ENCODE measurements at places on chromosomes 6 and 20. TPM values are rescaled to one million over a fixed set of nuclear protein-coding genes. Genes with fewer than 3 reads are reported as not detected.
A peak's percentile ranks its signal among the peaks of the same experiment; 100 is the strongest.

- DNase-seq = no peak
- H3K36me3 ChIP-seq = no peaks in the 10 kb centered on the region
- H3K4me3 ChIP-seq = no peak overlapping the region
- no peaks in the 10 kb centered on the region for H3K27me3 ChIP-seq
These were observed 3.0 kb downstream of the DDO start for GRCh38 chr6:110412360-110412759.

The TRIM10 gene
- 0.76 TPM for total RNA-seq

DNA sequence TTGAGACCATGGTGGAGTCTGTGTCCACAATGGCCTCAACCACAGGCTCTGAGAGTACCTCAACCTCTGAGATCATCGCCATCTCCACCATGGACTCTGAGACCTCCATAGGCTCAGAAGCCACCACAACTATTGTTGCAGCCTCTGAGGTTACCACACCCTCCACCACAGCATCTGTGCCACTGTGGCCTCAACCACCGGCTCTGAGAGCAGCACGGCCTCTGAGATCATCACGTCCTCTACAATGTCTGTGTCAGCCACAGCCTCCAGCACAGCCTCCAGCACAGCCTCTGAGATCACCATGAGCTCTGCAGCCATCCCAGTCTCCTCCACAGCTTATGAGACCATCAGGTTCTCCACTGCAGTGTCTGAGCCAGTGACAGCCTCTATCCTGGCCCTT, 19.4 kb upstream of the MUC21 start:
- no peak overlapping the region for H3K4me3 ChIP-seq
- no peak for DNase-seq
- H3K27ac ChIP-seq = no peak overlapping the region
- H3K4me1 ChIP-seq = peaks cover 4% of the 10 kb centered on the region
- H3K36me3 ChIP-seq = no peaks in the 10 kb centered on the region
- H3K27me3 ChIP-seq = no peaks in the 10 kb centered on the region

GRCh38 chr6:164286011-164286410, 871.5 kb downstream of the QKI start:
- no peak overlapping the region for H3K4me3 ChIP-seq
- no peaks in the 10 kb centered on the region for H3K36me3 ChIP-seq
- H3K27ac ChIP-seq = no peak overlapping the region
- no peaks in the 10 kb centered on the region for H3K4me1 ChIP-seq

The CUTA gene
- 162 TPM for total RNA-seq

- H3K27me3 ChIP-seq = no peaks in the 10 kb centered on the region
- no peak overlapping the region for H3K27ac ChIP-seq
- H3K36me3 ChIP-seq = no peaks in the 10 kb centered on the region
- DNase-seq = no peak
These were observed 495.4 kb upstream of the MMS22L start for GRCh38 chr6:97778290-97779038.

The C20orf144 gene
- not detected for total RNA-seq

The GPR6 gene
- total RNA-seq = not detected

The ANKRD66 gene
- total RNA-seq = not detected

DNA sequence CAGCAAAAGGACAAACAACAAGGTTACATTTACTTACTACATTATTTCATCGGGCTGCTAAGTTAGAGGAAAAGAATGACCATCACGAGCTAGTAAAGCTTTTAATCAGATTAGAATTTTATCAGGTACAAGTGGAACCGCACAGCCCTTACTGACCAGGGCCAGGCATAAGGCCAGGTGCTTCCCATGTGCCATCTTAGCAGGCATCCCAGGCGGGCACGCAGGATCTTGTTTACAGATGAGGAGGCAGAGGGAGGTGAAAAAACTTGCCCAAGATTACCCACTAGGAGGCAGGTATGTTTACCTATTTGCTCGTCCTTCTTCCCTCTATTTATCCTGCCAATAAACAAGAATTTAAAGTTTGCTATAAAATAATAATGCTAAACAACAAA, 10.7 kb downstream of the EZR start:
- no peak for DNase-seq
- no peak overlapping the region for H3K4me3 ChIP-seq
- H3K4me1 ChIP-seq = peaks cover 82% of the 10 kb centered on the region
- no peak overlapping the region for H3K27ac ChIP-seq
- H3K36me3 ChIP-seq = peaks cover 4% of the 10 kb centered on the region
- H3K27me3 ChIP-seq = no peaks in the 10 kb centered on the region

The DDX43 gene
- 0.72 TPM for total RNA-seq

DNA sequence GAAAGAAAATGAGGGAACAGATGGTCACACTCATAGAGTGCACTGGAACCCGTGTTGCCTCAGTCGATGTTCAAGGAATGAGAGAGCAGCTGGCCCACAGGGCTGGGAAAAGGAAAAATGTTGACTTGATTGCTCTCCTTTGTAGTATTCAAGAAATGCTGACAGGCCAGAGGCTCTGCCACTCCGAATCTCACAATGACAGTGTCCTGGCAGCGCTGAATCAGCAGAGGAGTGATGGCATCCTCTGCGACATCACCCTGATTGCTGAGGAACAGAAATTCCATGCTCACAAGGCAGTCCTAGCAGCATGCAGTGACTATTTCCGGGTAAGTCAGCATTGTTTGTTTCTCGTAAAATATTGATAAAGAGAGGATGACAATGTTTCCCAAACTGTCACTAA, 51.3 kb downstream of the KLHL32 start:
- no peak for DNase-seq
- H3K36me3 ChIP-seq = no peaks in the 10 kb centered on the region
- H3K27me3 ChIP-seq = no peaks in the 10 kb centered on the region
- no peaks in the 10 kb centered on the region for H3K4me1 ChIP-seq
- H3K27ac ChIP-seq = no peak overlapping the region

The EYA4 gene
- 3.4 TPM for total RNA-seq

The HLA-G gene
- not detected for total RNA-seq

The DPPA5 gene
- not detected for total RNA-seq

- H3K36me3 ChIP-seq = no peaks in the 10 kb centered on the region
- no peak for DNase-seq
- H3K4me1 ChIP-seq = peaks cover 17% of the 10 kb centered on the region
- H3K27ac ChIP-seq = no peak overlapping the region
- H3K4me3 ChIP-seq = no peak overlapping the region
These were observed 237.1 kb upstream of the MOCS1 start for GRCh38 chr6:40171343-40171742.

- H3K4me1 ChIP-seq = peaks cover 19% of the 10 kb centered on the region
- H3K27ac ChIP-seq = no peak overlapping the region
- no peaks in the 10 kb centered on the region for H3K36me3 ChIP-seq
- DNase-seq = no peak
- H3K4me3 ChIP-seq = no peak overlapping the region
- no peaks in the 10 kb centered on the region for H3K27me3 ChIP-seq
These were observed 5.2 kb upstream of the TBCC start for GRCh38 chr6:42751055-42751454.

- H3K36me3 ChIP-seq = no peaks in the 10 kb centered on the region
- H3K27me3 ChIP-seq = no peaks in the 10 kb centered on the region
- H3K27ac ChIP-seq = no peak overlapping the region
- DNase-seq = no peak
These were observed 77.4 kb downstream of the ARID1B start for GRCh38 chr6:156854466-156855161.

- H3K4me3 ChIP-seq = peak overlapping the region; percentile 41
- peaks cover 28% of the 10 kb centered on the region for H3K4me1 ChIP-seq
- no peaks in the 10 kb centered on the region for H3K27me3 ChIP-seq
- DNase-seq = peak; percentile 64
These were observed 315.9 kb downstream of the TFAP2A start for GRCh38 chr6:10098756-10099528.

DNA sequence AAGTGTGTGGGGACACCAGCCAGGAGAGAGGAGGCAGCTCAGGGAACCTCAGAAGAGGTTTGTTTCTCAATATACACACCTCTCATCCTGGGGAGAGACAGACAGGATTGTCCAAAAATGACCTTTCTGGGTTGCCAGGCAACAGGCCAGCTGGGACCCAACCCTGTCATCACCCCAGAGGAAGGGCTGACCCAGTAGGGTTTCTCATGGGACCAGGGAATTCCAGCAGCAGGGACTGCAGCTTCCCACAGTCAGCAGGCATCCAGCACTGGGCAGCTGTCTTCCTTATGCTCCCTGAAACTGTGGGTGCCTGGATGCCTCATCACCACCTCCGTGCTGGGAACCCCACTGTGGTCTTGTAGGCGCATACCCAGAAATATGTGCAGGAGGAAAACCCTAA, 1.3 kb downstream of the C20orf202 start:
- DNase-seq = no peak
- no peak overlapping the region for H3K27ac ChIP-seq
- H3K4me1 ChIP-seq = peaks cover 18% of the 10 kb centered on the region
- H3K36me3 ChIP-seq = no peaks in the 10 kb centered on the region

DNA sequence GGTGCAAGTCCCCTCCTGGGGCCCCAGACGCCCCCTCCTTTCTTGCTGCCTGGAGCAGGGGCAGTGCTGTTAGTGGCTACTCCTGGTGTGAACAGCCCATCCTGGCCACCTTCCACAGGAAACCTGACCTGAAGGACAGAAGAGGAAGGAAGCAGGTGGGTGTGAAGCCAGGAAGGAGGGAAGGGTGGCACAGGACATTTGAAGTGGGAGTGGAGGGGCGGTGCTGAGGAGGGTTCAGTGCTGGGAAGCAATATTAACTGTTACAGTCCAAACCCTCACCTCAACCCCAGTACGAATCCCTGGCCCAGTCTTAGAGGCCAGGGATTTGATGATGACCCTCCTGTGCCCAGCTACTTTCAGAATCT, 766 bp downstream of the PRICKLE4 start:
- peak overlapping the region; percentile 89 for H3K4me3 ChIP-seq
- peaks cover 4% of the 10 kb centered on the region for H3K36me3 ChIP-seq
- DNase-seq = no peak
- no peaks in the 10 kb centered on the region for H3K27me3 ChIP-seq
- peak overlapping the region; percentile 74 for H3K27ac ChIP-seq

The IPCEF1 gene
- 4.2 TPM for total RNA-seq

GRCh38 chr6:23415819-23416427, 710.1 kb upstream of the NRSN1 start:
- no peaks in the 10 kb centered on the region for H3K36me3 ChIP-seq
- peaks cover 7% of the 10 kb centered on the region for H3K4me1 ChIP-seq
- no peaks in the 10 kb centered on the region for H3K27me3 ChIP-seq
- H3K4me3 ChIP-seq = no peak overlapping the region
- DNase-seq = no peak
- no peak overlapping the region for H3K27ac ChIP-seq

DNA sequence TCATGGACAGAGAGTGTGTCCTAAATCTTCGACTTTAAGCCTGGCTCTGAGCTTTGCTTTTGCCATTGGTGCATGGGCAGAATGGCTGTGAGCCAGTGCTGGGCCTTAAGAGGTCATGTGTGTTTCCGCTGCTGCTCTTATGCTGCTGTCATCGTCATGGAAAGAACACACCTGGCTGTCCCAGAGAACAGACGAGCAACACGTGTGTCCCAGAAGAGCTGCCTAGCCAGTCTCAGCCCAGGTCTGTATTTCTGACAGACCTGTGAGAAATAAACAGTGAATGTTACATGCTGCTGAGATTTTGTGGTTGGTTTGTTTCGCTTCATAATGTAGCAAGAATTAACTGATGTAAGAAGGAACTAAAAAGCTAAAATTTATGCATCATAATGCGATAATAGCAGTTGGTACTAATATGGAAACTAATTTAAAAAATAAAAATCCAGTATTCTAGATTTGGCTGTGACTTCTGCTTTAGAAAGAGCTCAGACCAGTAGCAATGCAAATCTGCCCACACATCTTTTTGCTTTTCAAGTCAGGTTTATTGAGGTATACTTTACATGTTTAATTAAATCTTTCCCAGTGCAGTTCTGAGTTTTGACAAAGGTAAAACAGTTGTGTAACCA, 11.5 kb upstream of the SCP2D1 start:
- no peaks in the 10 kb centered on the region for H3K27me3 ChIP-seq
- no peaks in the 10 kb centered on the region for H3K4me1 ChIP-seq
- no peak overlapping the region for H3K27ac ChIP-seq
- no peak overlapping the region for H3K4me3 ChIP-seq

The KCNG1 gene
- total RNA-seq = 1.2 TPM

DNA sequence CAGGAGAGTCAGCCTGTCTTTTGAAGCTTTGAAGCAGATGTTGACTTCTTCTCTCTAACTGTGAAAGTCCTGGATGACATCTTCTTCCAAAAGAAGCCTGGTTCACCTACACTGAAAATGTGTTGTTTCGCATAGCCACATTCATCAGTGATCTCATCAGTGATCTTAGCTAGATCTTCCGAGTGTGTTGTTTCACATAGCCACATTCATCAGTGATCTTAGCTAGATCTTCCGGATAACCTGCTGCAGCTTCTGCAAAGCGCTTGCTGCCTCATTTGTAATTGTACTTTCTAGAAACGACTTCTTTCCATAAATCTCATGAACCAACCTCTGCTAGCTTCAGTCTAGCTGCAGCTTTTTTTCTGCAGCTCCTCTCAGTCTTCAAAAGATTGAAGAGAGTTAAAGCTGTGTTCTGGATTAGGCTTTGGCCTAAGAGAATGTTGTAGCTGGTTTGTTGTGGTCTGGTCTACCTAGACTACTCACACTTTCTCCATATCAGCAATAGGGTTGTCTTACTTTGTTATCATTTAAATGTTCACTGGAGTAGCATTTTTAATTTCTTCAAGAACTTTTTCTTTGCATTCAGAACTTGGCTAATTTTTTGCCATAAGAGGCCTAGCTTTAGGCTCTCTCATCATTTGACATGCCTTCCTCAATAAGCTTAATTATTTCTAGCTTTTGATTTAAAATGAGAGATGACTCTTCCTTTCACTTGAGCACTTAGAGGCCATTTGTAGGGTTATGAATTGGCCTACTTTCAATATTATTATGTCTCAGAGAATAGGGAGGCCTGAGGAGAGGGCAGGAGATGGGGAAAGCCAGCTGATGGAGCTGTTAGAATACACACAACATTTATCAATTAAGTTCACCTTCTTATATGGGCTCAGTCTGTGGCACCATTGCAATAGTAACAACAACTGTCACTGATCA, 48.7 kb upstream of the EXOC2 start:
- DNase-seq = no peak
- no peaks in the 10 kb centered on the region for H3K4me1 ChIP-seq
- no peaks in the 10 kb centered on the region for H3K36me3 ChIP-seq
- no peaks in the 10 kb centered on the region for H3K27me3 ChIP-seq

- no peak for DNase-seq
- no peaks in the 10 kb centered on the region for H3K36me3 ChIP-seq
- no peaks in the 10 kb centered on the region for H3K4me1 ChIP-seq
These were observed 193.6 kb upstream of the CST7 start for GRCh38 chr20:24755411-24755922.

The SLC35D3 gene
- not detected for total RNA-seq

Measured in suprapubic skin (tissue), 4 donors.